T-helper 2 cell (primary cell): ENCODE measurements at places on chromosomes 4 and X.

DNA sequence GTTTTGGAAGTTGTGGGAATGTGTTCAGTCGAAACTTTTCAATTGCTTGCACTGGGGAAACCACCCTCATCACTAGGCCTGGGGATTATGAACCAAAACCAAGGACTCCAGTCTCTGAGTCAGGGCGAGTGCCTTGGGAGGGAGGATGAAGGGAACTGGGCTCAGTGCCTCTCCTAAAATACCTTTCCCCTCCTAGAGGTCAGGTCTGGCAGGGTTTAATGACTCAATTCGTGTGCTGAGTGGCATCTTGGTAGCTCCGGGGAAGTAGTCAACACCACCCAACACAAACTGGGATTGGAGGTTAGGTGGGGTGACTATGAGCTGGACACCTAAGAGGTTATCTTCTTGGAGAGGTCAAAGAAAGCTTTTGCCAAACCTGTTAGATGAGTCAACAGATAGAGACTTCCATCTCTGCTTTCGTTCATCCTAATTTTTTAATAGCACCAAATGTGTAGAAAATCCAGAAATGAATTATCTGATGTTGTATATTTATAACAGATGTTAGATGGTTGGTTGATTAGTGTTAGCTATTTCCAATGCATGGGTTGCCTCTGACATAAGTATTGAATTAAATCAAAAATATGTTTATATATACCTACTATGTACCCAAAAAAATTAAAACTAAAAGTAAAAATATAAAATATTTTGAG is 202.8 kb downstream of the SHROOM3 start:
- no peak for DNase-seq

DNA sequence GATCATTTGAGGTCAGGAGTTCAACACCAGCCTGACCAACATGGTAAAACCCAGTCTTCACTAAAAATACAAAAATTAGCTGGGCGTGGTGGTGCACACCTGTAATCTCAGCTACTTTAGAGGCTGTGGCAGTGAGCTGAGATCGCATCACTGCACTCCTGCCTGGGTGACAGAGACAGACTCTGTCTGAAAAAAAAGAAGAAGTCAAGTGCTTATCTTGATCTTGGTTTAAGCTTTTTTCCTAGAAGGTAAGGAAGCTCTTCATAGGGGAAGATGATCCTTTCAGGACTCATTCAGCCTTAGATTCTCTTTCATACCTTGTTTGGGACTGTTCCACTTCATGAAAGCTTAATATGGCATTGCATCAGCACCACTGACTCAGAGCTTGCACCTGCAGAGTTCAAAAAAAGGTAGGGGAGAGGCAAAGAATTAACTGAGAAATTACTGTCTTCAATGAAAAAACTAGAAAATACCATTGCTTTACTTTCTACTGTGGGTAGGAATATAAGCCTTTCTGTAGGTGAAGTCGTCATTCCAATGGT is 70.8 kb upstream of the EPGN start:
- no peak for DNase-seq

- no peak for DNase-seq
Observed at GRCh38 chrX:97685753-97686152, 802.0 kb downstream of the RPA4 start.

GRCh38 chr4:18626996-18627395 is 605.4 kb upstream of the LCORL start:
- DNase-seq, result no peak

DNA sequence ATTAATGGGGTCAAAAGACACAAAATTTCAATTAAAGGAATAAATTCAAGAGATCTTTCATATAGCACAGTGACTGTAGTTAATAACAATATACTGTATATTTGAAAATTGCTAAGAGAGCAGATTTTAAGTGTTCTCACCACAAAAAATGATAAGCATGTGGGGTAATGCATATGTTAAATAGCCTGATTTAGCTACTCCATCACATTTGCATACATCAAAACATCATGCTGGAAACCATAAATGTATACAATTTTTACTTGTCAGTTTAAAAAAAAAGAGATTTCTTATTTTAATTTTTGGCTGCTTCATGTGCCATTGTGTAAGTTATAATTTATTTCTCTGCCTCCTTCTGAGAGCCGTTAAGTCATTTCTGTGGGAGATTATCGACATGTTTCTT is 65.9 kb downstream of the FAM184B start:
- no peak for DNase-seq

DNA sequence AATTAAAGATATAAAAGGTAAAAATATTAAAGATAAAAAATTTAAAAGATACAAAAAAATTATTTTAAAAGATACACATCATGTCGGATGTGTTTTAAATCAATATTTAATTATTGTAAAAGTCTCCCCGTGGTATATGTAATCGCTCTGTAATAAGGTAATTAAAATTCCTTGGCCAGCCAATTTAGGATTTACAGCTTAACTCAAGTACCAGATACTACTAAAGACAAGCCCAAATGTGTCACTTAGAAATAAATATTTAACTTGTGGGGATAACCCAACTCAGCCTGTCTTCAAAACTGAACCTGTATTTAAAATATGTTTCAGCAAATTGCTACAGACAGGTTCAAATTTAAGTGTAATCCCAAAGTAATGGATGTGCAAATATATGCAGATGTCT is 56.0 kb downstream of the GPR82 start:
- DNase-seq, result no peak

GRCh38 chr4:72842323-72842722 is 227.2 kb downstream of the COX18 start:
- DNase-seq, result no peak

DNA sequence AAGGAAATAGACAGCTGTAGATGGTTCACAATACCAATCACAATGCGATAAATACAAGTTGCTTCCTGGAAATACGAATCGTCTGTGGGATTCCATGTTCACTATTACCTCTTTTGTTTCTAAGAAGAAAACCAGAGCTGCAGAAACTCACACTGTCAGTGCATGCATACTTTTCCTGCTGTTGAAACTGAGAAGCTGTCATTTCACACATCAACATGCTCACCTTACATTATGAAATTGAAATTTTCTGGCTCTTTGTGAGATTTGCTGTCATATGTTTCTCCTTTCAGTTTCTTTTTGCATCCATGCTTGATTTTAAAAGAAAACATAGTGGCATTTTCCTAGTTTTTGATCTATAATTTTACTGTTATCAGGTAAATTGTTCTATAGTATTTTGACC is 418.3 kb upstream of the HTR2C start:
- DNase-seq, result no peak

GRCh38 chr4:172881645-172882044 is 287.0 kb upstream of the GALNT7 start:
- no peak for DNase-seq

- DNase-seq, result no peak
Observed at GRCh38 chrX:79081895-79082512, 62.5 kb upstream of the GPR174 start.

DNA sequence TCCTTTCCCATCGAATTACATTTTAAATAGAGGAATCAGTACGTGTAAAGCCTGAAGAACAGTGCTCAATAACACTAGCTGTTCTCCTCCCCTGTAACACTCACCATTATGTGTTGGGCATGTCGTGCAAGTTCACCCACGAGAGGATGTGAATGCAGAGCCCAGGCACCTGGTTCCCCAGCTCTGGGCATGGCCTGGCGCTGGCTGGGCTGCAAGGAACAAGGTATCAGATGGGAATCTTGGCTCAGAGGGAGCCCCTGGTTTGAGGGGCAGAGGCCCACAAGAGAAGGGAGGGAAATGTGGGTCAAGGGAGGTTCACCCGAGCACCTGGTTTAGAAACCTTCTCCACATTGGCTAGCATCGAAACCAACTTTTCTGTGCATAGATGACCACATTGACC is 41.7 kb upstream of the MTM1 start:
- DNase-seq, result no peak
